ENCODE measurements at places on chromosomes 5 and 9. TPM values are rescaled to one million over a fixed set of nuclear protein-coding genes. Genes with fewer than 3 reads are reported as not detected.

The ANKRD18B gene
- 7.4 TPM for polyA plus RNA-seq

The TRPM6 gene
- polyA plus RNA-seq = not detected

The SLC34A1 gene
- polyA plus RNA-seq = not detected

The PCDHB5 gene
- 2.1 TPM for polyA plus RNA-seq

The GDNF gene
- not detected for polyA plus RNA-seq

The ADRB2 gene
- not detected for polyA plus RNA-seq

The CD274 gene
- 0.27 TPM for polyA plus RNA-seq

The PCDHA9 gene
- polyA plus RNA-seq = 0.16 TPM

The ANXA2R gene
- polyA plus RNA-seq = 0.28 TPM

The FOXI1 gene
- polyA plus RNA-seq = not detected

The FOXD4L6 gene
- not detected for polyA plus RNA-seq

The TERT gene
- polyA plus RNA-seq = not detected

The SUSD3 gene
- not detected for polyA plus RNA-seq

The GPR21 gene
- polyA plus RNA-seq = 2.5 TPM

The RMRP gene
- polyA plus RNA-seq = not detected

The RPS14 gene
- 798 TPM for polyA plus RNA-seq

The GFPT2 gene
- 7.6 TPM for polyA plus RNA-seq

The GLT6D1 gene
- not detected for polyA plus RNA-seq

The LEAP2 gene
- polyA plus RNA-seq = 0.54 TPM

The PLPP7 gene
- 5.1 TPM for polyA plus RNA-seq

The WDR31 gene
- 0.24 TPM for polyA plus RNA-seq

The HTR1A gene
- not detected for polyA plus RNA-seq

The SPOCK1 gene
- 103 TPM for polyA plus RNA-seq

The ORM2 gene
- polyA plus RNA-seq = not detected

The EQTN gene
- polyA plus RNA-seq = 15.1 TPM

The DND1 gene
- not detected for polyA plus RNA-seq

The IFNA14 gene
- polyA plus RNA-seq = not detected

The AQP7 gene
- polyA plus RNA-seq = not detected

The FST gene
- not detected for polyA plus RNA-seq

The PCDHGA6 gene
- 0.30 TPM for polyA plus RNA-seq

The C9orf50 gene
- polyA plus RNA-seq = not detected

The FGF10 gene
- not detected for polyA plus RNA-seq

The CDH10 gene
- 13.7 TPM for polyA plus RNA-seq

The NMUR2 gene
- not detected for polyA plus RNA-seq

The ZFR gene
- 84.8 TPM for polyA plus RNA-seq

The RFX3 gene
- polyA plus RNA-seq = 7.1 TPM

The SHLD3 gene
- polyA plus RNA-seq = 3.7 TPM

The ENHO gene
- 6.1 TPM for polyA plus RNA-seq

The CPLANE1 gene
- polyA plus RNA-seq = 10.0 TPM

The HACD4 gene
- 0.16 TPM for polyA plus RNA-seq

The PKD2L2 gene
- not detected for polyA plus RNA-seq

The LCN9 gene
- polyA plus RNA-seq = not detected

The SHISAL2B gene
- not detected for polyA plus RNA-seq

The CARD9 gene
- polyA plus RNA-seq = not detected

The SHC3 gene
- polyA plus RNA-seq = 0.06 TPM

The MED7 gene
- 60.5 TPM for polyA plus RNA-seq

The SLC36A2 gene
- not detected for polyA plus RNA-seq

The CSF1R gene
- 0.25 TPM for polyA plus RNA-seq

The SH3GL2 gene
- 328 TPM for polyA plus RNA-seq

The AK3 gene
- 35.6 TPM for polyA plus RNA-seq

The SVEP1 gene
- 0.28 TPM for polyA plus RNA-seq

The SPAAR gene
- 0.52 TPM for polyA plus RNA-seq

The FRMD3 gene
- polyA plus RNA-seq = 5.1 TPM

The ARPC5L gene
- 166 TPM for polyA plus RNA-seq

The KCNT1 gene
- polyA plus RNA-seq = 0.82 TPM

The PCDHGA7 gene
- 1.8 TPM for polyA plus RNA-seq

The PCDHGC4 gene
- polyA plus RNA-seq = 0.22 TPM

The C5orf58 gene
- not detected for polyA plus RNA-seq

The OGN gene
- polyA plus RNA-seq = 13.1 TPM

The SOHLH1 gene
- polyA plus RNA-seq = 1.4 TPM

All from Purkinje cell (primary cell).